ENCODE measurements at places on chromosomes 12 and 14.

- no peak for DNase-seq
Observed at GRCh38 chr14:75700295-75700694, 39.2 kb downstream of the TTLL5 start.

GRCh38 chr14:63928744-63929174 lies 76.0 kb downstream of the SYNE2 start:
- no peak for DNase-seq

DNA sequence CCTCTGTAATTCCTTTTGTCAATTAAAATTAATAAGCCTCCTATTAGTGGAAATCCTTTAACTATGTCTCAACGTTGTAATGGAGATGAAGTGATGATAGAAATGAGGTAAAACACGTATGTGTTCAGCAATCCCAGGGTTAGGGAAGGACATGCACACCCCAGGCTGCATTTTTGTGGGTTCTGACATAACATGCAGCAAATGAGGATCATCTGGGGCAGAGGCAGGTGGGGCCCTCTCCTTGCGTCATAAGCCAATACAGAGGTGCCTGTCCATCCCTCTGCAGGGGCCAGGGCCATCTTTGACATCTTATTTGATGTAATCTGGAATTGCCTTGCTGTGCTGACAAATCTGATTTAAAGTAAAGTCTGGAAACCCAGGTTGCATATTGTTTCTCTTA lies 73.2 kb downstream of the MYRFL start:
- no peak for DNase-seq

DNA sequence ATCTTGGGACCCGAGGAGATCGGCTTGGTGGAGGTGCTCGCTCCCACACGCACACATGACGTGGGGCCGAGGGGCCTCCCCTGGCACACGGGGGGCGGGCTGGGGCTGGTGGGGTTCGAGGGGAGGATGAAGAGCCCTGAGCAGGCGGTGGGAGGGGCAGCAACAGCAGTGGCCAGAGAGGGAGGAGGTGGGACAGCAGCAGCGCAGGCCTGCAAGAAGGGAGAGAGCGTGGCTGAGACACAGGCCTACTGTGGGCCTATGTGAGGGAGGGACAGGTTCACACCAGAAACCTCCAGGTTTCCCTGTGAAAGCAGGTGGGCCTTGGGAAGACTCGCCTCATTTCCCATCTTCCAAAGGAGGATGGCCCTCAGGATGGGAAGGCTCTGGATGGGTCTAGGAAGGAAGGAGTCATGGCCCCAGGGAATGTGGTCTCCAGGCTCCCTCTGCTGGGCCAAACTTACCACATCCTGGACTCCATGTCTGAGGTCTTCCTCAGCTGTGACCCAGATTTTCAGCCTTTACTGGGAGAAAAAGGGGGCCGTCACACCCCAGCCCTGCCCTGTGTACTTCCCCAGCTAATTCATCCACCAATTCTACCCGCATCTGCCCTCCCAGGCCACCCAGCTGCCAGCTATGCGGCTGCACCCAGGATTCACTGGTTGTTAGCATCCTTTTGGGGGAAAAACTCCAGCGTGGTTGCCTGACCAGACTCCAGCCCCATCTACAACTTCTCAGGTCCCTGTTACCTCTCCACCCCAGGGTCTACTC lies 2.8 kb downstream of the PIANP start:
- DNase-seq: no peak

DNA sequence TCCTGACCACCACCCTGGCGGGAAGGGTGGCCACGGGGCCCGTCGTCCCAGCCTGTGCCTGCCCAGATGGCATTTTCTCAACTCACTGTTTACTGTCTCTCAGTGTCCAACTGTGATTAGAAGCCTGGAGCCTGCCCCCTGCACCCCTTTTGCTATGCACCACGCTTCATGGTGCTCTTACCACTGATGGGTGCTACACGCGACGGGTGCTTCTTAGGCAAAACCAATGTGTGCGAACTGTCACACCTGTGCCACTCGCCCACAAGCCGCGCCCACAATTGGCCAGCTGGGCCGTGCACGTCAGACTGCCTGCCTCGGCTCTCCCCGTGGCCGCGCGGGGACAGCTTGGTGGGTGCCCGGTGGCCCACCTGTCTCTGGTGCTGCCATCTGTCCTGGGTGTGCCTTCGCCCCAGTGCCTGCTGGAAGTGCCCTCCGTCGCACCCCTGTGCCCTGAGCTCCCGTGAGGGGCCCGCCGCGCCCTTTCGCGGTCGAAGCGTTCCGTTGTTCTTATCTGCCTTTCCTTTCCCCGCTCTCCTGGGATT lies 15.1 kb upstream of the AMN start:
- DNase-seq: no peak

DNA sequence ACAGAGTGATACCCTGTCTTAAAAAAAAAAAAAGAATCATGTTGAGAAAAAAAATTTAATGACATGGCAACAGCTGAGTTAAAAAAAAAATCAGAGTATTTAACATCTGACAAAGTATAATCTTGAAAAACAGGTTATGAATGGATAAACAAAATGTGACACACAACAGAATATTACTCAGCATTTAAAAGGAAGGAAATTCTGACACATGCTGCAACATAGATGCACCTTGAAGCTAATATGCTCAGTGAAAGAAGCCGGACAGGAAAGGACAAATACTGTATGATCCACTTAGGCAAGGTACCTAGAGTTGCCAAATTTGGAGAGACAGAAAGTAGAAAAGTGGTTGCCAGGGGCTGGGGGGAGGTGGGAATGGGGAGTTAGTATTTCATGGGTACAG lies 19.4 kb upstream of the EIF2B2 start:
- no peak for DNase-seq

DNA sequence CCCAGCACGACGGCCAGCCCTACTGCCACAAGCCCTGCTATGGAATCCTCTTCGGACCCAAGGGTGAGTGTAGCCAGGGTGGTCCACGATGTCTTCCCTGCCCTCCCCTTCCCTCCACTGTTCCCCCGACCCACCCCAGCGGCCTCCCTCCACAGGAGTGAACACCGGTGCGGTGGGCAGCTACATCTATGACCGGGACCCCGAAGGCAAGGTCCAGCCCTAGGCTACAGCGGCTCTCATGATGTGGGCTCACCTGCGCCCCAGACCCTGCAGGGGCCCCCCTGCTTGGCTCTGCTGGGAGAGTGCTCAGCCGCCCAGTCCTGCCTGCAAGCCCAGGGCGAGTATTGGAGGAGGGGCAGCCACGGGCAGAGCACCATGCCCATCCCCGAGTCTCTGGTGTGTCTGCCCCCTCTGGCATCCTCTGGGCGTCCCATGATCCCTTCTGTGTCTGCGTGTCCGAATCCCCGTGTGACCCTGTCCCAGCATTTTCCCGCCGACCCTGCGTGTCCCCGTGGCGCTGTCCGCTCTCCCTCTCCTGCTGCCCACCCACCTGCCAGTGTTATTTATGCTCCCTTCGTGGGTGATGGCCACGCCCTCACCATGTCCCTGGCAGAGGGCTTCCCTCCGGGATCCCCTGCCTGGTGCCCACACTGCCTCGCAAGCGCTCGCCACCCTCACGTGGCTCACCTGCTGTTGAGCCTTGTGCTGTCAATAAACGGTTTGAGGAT lies 5.0 kb downstream of the CRIP2 start:
- DNase-seq: no peak

DNA sequence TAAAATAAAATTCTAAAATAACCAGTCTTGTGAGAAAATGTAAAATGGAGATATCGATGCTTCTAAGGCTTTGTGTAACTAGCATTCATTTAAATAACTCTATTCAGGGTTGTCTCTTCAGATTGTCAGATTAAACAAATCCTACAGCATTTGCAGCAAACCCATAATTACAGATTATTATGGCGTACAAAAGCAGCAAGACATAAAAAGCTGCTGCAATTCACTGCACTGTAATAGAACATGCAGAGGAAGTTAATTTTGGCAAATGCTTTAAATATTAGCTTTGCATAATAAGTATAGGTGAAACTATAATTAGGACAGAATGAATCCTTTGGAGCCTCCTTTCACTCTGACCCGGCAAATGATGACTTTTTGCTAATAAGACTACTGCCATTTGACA lies 98.3 kb downstream of the INSM2 start:
- no peak for DNase-seq

- DNase-seq: no peak
Observed at GRCh38 chr14:80587096-80587724, 354.3 kb downstream of the CEP128 start.

GRCh38 chr12:107490010-107490409 lies 195.6 kb upstream of the PWP1 start:
- no peak for DNase-seq

All from liver (tissue), 10 donors.